ENCODE measurements at places on chromosomes 5 and 9.

DNA sequence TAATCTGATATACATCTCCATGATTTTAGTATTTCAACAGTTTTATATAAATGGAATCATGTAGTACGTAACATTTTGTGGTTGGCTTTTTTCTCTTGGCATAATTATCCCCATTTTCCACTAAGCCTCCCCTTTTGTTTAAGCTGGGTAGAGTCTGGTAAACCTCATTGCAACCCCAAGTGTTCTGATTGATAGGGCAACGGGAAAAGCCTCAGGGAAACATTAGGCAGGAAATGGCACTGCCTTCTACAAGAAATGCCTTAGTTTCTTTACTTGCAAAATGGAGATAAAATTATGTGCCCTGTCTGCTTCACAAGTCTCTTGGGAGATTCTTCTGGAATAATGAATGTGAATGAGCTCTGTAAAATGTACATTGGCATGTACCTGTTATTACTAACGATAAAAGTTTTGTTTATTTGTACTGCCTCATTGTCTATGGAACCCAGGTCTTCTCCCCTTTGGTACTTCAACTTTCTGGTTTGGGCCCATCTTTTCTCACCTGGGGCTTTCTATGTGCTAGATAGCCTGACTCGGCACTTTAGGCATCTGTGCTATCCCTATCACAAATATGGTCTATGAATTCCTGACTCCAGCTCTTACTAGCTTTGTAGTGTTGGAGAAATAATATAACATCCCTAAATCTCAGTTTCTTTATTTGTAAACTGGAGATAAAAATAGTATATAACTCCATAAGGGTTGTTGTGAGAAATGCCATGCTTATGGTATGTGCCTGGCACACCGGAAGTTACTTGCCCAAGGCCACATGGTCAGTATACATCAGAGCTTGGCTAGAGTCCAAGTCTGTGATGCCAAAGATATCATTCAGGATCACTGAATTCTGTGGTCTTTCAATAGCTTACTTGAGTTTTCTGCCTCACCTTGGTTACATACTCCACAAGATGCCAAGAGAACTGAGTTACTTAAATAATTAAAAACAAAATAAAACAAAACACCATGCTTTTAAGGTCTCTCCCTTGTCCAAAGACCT is 48.2 kb upstream of the ZNF169 start:
- DNase-seq: no peak

DNA sequence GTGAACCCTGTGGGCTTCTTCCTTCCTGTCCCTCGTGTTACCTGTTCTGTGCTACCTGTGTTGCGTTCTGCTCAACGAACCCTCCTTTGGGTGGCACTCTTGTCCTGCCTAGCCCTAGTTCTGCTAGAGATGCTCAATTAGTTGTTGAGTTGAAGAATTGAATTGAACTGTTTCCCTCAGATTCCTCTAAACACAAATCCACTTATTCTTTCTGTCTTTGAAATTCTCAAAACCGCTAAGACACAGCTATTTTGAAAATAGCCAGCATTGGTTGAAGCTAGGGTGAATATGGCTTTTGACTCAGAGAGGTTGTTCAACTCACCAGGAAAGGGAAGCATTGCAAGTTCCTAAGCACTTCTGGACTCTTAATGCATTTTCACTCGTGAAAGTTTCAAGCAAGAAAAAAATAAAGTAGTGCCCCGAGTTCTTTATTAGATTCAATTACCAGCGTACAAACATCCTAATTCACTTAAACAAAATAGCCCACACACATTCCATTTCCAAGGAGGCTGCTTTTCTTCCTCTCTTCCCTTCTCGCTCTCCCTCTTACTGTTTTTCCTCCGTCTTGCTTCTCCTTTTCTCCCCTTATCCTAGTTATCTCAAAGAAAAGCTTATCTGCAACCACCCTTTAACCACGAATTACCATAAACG is 642 bp upstream of the ITGA1 start:
- no peak for DNase-seq

DNA sequence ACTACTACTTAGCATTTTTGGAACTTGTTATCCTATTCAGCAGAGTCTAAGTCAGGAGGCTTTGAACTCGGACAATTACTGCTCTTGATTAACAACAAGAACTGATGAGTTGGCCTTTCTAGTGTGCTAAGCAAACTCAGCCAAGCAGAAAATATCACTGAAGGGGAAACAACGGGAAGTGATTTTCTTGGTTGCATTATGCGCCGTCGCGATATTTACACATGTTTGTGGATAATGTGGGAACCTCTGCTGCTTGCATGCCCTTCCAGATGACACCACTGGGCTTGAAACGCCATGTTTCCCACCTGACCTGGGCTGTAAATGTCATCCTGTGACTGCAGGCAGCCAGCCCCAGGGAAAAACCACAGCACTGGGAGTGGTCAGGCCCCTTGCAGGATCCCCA is 205.5 kb downstream of the PAX5 start:
- no peak for DNase-seq

DNA sequence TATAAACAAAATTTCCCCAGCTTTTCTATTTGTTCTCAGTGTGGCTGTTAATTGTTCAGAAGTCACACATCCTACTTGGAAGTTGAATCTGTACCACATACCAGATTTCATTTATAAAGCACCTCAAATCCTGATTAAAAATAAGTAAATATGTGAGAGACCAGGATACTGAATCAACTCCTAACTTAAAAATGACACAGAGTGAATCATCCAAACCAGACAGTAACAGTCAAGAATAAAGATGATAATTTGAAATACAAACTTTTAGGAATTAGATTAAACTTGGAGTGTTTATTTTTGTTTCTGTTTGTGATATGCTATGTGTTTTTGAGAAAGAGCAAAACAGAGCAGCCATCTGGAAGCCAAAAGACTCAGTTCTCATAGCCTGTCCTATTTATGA is 633.2 kb upstream of the RORB start:
- DNase-seq: no peak

DNA sequence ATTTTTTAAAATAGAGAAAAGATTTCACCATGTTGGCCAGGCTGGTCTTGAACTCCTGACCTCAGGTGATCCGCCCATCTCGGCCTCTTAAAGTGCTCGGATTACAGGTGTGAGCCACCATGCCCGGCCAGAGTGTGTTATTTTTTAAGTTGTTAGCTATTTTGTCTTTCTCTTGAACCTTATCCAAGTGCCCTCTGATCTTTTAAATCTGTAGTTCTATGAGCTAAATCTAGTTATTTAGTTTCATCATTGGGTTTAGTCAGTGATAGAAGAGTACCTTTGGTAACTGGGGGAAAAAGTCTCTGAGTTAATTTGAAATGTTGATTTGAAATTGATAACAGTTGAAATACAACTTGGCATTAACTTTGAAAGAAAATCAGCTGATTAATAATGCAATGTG is 88.3 kb downstream of the NNT start:
- DNase-seq: no peak

- no peak for DNase-seq
Observed at GRCh38 chr5:138949988-138950387, 74.9 kb upstream of the LRRTM2 start.

- no peak for DNase-seq
Observed at GRCh38 chr5:64814073-64814472, 45.3 kb downstream of the CWC27 start.

- DNase-seq: no peak
Observed at GRCh38 chr5:133363807-133364587, 248.3 kb downstream of the FSTL4 start.

DNA sequence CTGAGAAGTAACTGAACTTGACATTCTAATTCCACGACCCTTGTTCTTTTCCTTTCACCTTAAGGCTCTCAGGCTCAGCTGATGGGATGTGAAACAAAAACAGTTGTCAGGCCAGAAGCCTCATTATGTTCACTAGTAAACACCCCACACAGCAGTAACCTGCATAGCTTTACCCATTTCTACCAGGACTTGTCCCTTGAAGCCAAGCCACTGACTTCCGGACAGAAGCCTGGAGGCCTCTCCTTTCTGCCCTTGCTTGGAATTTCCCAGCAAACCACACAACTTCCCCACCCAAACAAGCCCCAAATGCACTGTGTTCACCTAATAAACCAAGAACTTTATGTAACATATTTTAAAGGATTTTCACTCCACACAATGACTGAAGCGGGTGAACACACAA is 19.6 kb downstream of the PRUNE2 start:
- DNase-seq: no peak

- no peak for DNase-seq
Observed at GRCh38 chr9:121483049-121483448, 16.6 kb downstream of the GGTA1 start.

DNA sequence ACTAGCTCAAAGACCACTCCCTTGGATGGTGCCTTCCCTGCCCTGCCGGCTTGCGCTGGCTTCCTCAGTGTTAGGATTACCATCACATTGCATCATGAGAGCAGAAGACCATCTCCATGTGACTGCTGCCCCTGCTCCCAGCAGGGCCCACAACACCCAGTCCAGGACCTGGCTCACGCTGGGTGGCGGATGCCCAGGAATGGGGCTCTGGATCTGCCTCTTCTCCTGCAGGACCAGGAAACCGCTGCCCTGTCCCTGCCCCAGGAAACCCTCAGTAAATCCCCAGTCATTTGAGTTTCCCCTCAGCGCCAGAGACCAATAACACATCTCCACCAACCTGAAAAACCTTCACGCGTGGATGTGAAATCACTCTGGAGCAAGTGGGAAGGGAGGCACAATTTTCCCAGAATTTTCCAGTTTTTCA is 3.3 kb upstream of the RNF44 start:
- DNase-seq: no peak

DNA sequence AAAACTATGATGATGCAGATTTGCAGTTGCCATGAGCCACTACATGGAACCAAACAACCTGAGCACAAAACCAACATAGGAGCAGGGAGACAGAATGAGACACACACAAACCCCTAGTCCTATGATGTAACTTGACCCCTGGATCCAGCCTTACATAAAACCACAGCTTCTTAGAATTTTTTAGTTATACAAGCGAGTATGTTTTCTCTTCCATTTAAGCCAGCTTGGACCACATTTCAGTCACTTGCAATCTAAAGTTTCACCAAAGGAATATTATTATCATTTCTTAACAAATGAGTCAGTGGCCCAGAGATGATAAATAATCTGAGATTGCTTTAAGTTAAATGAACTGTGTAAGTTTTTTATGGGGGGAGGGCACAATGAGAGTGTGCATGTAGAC is 6.8 kb downstream of the SPOCK1 start:
- DNase-seq: no peak

DNA sequence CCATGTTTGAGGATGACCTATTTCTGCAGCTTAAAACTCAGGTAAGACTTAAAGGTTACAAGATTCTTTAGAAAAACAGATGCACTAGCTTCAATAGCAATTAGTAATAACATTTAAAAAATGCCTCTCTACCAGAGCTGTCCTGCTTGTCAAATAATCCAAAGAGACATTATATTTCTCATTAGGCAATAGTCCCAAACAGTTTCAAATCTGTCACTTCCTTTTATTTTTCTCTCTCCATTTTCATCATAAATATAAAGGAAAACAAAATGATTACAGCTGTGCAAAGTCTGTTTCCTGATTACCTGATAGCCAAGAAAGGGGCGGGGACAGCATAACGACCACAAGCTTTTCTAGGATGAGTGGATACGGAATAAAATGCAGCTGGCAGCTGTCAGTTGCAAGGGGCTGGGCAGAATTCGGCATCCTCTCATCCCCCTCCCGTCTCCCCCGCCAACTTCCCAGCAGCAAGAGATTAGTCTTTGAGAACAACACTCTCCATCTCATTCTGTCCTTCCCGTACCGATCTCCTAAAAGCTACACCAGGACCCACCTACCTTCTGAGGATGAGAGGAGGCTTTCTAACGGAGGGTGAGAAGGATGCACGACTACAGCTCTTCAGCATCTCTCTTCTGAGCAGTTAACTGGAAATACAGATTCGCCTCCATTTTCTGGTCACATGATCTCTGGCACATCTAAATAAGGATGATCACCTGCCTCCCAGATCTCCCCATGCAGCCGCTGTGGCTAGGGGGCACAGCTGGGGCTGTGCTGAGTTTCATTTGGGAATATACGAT is 72.5 kb upstream of the PCA3 start:
- DNase-seq: no peak

GRCh38 chr5:167945542-167946384 is 345.7 kb upstream of the WWC1 start:
- DNase-seq: no peak

DNA sequence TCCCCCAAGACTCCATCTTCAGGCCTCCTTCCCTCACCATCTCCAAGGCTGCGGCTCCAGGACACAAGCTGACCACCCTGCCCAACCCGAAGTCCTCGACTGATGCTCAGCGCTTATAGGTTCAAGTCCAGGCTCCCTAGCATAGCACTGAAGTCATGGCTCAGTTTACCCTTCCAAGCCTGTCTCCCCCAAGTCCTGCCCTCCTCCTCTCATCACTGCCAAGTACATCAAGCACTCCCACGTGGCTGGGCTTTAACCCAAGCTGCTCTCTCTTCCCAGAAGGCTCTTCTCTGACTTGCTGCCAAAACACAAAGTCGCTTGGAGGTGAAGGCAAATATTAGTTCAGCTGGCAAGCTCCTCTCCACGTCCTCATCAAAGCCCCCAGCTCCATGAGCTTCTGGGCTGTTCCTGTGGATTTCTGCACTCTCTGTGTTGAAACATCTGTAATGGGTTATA is 22.1 kb upstream of the MARCHF6 start:
- DNase-seq: no peak

- DNase-seq: peak; percentile 79
Observed at GRCh38 chr5:141512390-141512910, 23.6 kb downstream of the PCDHGC5 start.

DNA sequence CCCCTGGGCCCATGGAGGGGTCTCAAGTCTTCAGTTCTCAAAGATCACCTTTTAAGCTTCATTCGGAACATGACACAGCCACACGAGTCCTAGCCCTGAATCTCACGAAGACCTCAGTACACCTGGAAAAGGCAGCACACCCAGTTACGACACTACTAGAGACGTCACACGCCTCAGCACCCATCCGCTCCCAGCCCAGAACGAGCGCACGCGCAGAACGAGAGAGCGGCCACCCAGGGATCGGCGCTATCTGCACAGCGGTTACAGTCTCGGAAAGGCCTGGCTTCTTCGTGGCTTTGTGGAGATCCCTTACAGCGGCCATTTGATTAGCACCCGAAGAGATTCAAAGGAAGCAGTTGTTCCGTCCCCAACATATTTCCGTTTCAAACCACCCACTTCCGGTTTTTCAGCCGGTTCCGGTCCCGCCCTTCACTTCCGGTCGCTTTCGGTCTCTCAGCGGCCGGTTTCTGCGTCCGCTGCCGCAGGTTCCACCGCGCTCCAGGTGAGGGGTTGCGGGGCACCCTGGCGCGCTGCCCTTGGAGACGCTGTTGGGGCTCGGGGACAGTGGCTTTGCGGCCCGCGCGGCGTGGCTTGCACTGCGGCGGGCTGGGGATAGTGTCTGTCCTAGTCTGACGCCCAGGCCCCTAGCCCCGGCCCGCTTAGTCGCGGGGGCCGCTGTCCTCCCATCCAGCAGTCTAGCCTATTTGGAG is at the start of gene UBLCP1:
UBLCP1 (plus strand) TSS at position 432 of the 710 bp plus-strand sequence. CDS start 5,626 bp downstream, outside the sequence.
- DNase-seq: peak; percentile 83
